Activated naive CD8-positive, alpha-beta T cell treated with anti-CD3 and anti-CD28 coated beads for 36 hours (primary cell): ENCODE measurements at places on chromosomes 2 and 18.

- no peak for DNase-seq
Observed at GRCh38 chr2:29134933-29135332, 19.7 kb downstream of the CLIP4 start.

DNA sequence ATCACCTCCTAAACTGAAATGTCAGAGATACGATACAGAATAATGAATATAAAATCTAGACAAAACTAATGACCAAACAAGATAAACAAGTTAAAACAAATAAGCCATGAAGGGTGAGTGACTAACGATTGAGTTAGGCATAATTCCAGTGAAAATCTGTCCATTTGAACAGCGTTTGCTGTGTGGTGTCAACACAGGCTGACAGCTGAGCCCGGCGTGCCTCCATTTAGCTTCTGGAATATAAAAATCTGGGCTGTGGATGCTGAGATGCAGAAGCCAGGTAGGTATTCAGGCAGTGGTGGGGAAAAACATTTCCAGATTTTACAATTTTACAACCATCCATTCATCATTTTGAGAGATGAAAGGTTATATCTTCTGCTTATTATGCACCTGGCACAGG, 2041.4 kb upstream of the CELF4 start:
- DNase-seq, result no peak

DNA sequence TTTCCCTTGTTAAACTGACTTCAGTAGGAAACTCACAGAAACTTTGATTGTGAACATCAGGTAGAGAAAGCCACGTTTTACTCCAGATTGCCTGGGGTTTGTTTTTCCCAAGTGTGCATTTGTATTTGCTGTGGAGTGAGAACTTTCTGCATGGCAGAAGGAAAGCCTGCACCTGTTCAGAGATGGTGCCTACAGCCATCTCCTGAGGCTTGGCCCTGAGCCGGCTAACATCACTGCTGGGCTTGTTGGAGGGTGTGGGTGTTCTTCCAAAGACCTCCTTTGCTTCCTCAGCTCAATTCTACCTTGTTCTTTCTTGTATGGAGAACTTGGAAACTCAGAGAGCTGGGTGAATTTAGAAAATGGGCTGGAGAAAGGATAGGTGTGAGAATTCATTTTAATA, 16.1 kb downstream of the KCNS3 start:
- DNase-seq, result no peak

DNA sequence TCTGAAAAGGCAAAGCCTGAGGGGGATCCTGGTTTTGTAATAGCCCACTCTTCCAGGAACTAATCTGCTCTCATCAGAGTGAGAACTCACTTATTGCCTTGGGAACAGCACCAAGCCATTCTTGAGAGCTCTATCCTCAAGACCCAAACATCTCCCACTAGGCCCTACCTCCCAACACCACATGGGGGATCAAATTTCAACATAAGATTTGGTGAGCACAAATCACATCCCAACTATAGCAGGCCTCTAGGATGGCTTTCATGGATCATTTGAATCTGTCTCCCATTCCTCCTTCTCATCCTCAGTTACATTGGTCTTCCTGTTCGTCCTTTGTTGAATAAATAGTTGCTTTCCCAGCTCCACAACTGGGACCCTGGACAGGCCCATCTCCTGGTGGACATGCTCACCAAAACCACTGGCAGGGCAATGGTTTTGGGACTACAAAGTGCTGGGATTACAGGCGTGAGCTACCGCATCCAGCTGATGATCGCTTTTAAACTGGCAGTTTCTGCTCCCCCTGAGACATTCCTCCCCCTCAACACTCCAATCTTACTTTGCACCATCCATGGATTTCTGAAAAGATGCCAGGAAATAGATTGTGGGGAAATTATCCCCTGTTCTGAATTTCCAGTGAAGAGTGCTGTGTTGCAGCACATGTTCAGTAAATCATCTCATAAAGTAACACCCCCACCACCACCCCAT, 42.6 kb downstream of the MCFD2 start:
- no peak for DNase-seq

DNA sequence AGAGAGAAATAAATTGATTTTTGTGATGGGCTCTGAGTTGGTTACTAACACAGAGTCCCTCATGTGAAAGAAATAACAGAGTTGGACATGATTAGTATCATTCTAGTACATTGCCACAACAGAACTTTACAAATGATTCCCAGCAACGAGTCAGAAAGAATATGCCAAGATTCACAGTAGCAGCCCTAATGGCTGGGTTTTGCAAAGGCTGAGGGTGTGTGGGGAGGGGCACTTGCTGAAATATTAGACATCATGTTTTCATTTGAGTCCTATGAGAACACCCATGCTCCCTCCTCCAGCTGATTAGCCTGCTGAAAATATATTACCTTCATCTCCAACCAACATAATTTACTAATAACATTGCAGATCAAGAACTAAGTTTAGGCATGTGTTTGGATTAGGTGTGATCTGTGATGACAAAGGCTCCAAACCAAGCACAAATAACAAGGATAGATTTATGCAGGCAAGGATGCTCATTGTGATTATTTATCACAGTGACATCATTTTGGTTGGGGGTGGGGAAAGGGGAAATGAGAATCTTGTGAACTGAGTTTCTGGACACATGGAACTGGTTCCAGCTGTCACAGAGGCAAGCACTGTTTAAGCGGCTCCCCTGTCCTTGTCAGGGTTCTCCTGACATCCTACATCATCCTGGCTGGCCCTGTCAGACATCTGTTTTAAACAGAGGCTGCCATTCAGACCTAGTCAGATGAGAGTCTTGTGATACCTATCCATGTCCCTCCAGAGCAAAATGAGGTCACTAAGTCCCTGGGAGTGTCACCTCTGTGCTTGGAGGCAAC, 205.8 kb upstream of the NCKAP5 start:
- no peak for DNase-seq

DNA sequence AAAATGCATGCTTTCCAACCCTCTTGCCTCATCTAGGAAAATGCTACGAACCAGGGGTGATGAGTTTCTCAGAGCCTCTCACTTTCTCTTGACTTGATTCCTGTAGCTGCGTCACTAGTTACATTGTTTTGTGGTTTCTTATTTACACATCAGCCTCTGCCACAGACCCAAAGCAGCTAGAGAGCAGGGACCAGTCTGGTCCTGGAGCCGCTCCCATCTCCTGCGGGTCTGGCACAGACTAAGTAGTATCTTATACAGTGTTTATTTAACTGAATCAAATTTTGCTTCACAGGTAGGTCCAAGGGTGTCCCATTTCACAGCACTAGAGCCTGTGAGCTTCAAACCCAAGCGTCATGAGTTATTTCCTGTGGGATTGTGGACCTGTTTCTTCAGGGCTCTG, 310.5 kb downstream of the MYCN start:
- no peak for DNase-seq

GRCh38 chr2:203705178-203705577, 1.3 kb upstream of the CD28 start:
- DNase-seq, result peak; percentile 39

- DNase-seq, result no peak
Observed at GRCh38 chr18:42588786-42589185, 526.7 kb downstream of the RIT2 start.

DNA sequence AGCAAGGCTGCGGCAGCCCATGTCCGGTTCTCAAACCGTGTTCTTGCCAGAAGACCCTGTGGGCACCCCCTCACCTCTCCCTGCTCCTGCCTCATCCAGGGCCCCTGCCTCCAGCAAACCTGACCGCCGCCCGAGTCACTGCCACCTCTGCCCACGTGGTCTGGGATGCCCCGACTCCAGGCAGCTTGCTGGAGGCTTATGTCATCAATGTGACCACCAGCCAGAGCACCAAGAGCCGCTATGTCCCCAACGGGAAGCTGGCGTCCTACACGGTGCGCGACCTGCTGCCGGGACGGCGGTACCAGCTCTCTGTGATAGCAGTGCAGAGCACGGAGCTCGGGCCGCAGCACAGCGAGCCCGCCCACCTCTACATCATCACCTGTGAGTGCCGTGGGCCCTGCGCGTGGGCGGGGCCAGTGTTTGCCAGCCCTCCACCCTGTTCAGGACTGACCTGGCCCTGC, 32.2 kb downstream of the MTERF4 start:
- no peak for DNase-seq

DNA sequence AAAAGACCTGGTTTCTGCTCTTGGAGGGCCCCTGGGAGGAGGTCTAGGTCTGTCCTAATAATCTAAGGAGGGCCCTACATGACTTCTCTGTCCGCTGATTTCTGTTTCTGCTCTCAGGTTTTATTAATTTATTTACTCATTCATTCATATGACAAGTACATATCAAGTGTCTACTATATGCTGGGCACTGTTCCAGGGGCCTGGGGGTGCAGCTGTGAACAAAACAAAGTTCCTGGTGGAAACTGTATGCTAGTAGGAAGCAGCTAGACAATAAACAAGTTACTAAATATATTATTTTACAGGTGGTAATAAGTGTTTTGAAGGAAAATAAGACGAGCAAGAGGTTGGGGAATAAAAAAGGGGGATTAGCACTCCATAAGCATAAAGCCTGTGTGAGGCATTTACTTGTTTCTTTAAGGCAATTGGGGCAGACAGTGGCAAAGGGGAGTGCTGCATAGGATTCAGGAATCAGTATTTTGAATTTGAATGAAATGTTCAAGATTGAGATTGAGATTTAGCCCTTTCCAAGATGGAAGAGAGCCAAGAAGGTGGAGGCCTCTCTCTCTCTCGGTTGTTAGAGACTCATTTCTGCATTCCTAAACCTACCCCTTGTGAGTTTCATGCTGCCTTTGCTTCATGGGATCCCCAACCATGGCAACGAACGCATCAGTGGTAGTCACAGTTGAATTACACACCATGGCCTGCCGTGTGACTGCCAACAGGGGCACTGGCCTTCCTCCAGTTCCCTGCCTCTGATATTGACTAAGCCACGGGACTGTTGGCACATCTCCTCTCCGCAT, 28.3 kb downstream of the DRC1 start:
- DNase-seq, result no peak

GRCh38 chr2:208320686-208321085, 54.6 kb downstream of the PIKFYVE start:
- no peak for DNase-seq

GRCh38 chr2:179636100-179636980, 225.1 kb downstream of the ZNF385B start:
- DNase-seq, result no peak

DNA sequence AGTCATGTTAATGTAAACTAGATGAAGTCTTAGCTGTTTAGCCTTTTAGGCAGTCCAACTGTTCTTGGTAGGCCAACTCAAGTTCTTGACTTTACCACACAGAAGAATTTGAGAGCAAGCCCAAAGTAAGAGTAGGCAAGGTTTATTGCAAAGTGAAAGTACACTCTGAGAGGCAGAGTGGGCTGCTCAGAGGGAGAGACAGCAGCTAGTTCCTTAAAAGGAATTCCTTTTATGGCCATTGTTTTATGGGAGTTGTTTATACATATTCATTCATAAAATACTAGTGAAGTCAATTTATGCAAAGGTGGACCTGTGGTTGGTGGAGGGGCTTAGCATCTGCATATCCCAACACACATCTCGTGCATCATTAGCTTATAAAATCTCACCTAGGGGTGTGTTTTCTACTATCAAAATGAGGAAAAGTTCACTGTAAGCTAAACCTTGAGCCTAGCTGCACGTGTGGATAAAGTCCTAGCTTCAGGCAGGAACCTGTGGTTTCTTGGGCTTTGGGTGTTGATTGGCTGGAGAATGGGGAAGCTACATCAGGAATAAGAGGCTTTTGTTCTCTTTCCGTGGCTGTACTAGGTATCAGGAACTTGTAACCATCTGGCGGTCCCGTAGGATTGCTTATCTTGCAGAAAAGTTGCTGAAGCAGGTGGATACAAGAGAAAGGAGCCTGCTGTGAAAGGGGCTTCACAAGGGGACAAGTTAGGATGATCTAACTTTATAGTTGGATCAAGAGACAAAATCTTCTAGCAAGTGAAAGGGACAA, 110.4 kb upstream of the GULP1 start:
- DNase-seq, result no peak

DNA sequence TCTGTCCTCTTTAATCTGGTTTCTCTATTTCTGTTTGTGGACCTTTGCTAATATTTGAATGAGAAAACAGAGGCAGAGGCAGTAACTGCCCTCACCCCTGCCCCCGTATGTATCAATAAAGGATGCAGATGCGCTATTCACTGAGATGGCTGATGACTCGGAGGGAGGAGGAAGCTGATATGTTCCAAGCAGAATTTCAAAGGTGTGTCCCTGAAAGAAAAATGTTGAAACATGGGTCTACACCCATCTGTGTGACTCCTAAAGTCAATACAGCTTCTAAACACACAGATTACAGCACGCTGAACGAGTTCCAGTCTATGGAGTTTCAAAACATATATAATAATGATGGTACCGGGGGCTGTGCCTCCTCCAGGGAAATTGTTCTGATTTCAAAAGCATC, 38.8 kb downstream of the EPHA4 start:
- DNase-seq, result no peak

GRCh38 chr2:11031876-11032275, 120.1 kb downstream of the KCNF1 start:
- no peak for DNase-seq

DNA sequence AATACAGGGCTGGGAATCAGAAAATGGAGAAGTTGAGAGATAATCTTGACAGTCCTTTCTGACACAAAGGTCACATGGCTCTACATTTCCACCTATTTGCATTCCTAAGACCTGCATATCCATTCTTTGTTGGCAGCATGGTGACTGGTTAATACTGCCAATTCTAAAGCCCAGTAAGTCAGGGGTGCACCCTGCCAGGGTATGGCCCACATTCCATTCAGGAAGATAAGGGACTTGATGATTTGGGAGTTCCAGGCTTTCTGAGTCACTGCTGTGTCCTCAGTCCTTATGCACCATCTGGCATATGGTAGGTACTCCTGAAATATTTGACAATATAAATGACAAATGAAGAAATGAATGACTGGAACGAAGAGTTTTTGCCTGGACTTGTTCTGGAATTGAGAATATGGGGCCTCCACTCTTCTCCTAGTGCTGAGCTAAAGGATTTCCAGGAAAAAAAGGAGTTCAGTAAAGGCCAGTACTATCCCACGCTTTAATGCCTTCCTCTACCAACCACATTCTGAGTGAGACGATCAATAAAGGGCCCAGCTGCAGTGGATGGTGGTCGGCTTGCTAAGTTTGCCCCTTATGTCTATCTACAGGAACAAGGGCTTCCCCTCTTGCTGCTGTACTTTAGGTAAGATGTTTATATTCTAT, 31.7 kb upstream of the EIF2AK3 start:
- DNase-seq, result no peak
